Activated B cell treated with CpG ODN at 0.5 μM for 24 hours (primary cell): ENCODE measurements at places on chromosomes 3 and 15. TPM values are rescaled to one million over a fixed set of nuclear protein-coding genes. Genes with fewer than 3 reads are reported as not detected.

The AMT gene
- total RNA-seq: 7.0 and 7.3 TPM in 2 replicates

DNA sequence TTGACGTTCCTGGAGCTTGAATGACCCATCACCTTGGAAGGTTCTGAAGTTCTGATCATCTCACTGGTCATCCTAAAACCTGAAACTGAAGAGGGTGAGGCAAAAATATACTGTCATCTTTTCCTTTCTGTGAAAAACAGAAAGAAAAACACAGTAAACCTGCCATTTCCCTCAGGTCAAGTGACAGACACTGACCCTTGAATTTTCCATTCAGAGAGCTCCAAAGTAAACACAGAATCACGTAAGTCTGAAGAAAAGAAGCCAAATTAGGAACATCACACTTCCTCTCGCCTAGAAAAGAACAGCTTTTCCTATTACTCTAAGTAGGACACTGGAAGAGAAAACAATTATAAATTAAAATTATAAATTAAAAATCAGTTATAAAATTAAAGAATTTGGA lies 78.7 kb upstream of the TGFBR2 start:
- no peak for DNase-seq

- DNase-seq: no peak
These were observed 49.1 kb downstream of the SEMA6D start for GRCh38 chr15:47766406-47766805.

GRCh38 chr3:52144034-52144795 lies 10.0 kb downstream of the POC1A start:
- DNase-seq: peak; percentile 73

The TRH gene
- total RNA-seq: not detected in 2 replicates

GRCh38 chr3:43624619-43625305 lies 3.0 kb upstream of the ANO10 start:
- DNase-seq: no peak

DNA sequence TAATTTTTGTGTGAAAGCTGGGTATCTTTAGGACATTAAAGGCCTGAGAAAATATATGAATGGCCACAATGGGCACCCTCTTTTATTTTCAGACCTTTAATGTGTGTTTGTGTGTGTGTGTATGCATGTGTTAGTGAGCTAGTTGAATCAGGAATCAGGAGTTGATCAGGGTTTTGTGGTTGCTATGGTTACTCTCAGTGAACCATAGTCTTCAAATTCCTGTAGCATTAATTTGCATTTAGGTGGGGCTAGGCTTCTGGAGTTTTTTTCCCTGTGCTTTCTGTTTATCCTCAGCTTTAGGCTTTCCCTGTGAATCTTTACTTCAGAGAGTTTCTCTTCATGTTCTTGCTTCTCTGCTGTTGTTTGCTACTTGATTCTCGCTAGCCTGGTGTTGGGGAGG lies 122.0 kb upstream of the ONECUT1 start:
- DNase-seq: no peak

DNA sequence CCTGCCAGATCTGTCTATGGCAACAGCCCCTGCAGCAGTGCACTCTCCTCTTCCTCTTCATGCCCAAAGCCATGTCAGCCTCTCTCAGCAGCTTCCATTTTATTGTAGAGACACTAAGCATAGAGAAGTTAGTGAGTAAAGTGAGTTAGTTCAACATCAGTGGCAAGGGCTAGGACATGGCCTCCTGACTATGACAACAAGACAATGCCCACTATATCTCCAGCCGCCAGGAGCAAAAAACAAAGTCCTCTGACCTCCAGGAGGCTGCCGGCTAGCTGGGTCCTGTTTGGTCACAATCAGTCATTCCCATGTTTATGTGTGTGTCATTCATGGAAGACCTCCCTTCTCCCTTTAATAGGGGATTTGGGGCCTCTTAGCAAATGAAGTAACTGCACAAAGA lies 14.9 kb downstream of the NR1I2 start:
- DNase-seq: no peak

- DNase-seq: no peak
These were observed 13.0 kb downstream of the NKTR start for GRCh38 chr3:42613462-42613861.

- no peak for DNase-seq
These were observed 21.5 kb upstream of the FSTL1 start for GRCh38 chr3:120472121-120472844.

The CHRNA5 gene
- total RNA-seq: 1.3 TPM in 2 replicates

The SEMA3F gene
- total RNA-seq: 0.34 TPM in 1 of 2 replicates, not detected in the other

- DNase-seq: no peak
These were observed 98.2 kb downstream of the TMEM108 start for GRCh38 chr3:133136114-133137041.

- no peak for DNase-seq
These were observed 735 bp upstream of the SLC25A26 start for GRCh38 chr3:66220066-66220465.

The NPRL2 gene
- 23.6 and 26.4 TPM in 2 replicates for total RNA-seq

GRCh38 chr15:73320619-73321180 lies 48.1 kb downstream of the HCN4 start:
- no peak for DNase-seq

DNA sequence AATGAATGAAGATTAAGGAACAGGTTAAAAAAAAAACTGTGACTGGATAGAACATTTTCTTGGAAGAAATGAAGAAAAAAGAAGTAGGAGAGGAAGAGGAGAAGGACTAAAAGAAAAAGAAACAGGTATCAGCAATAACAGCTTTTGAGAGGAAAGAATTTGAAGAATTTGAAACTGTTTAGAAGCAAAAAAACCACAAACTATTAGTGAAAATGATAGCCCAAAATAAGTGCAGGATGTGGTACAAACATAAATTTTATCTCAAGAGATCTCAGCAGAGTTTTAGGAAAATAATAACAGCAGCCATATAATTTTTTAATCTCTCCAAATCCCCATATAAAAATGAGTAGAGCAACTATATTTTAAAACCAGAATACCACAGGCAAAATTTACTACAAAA lies 8.8 kb upstream of the A4GNT start:
- no peak for DNase-seq

The DHFR2 gene
- 4.3 and 5.0 TPM in 2 replicates for total RNA-seq

The C3orf70 gene
- not detected in 2 replicates for total RNA-seq

GRCh38 chr3:196175722-196176121 lies 35.5 kb downstream of the ZDHHC19 start:
- DNase-seq: no peak

DNA sequence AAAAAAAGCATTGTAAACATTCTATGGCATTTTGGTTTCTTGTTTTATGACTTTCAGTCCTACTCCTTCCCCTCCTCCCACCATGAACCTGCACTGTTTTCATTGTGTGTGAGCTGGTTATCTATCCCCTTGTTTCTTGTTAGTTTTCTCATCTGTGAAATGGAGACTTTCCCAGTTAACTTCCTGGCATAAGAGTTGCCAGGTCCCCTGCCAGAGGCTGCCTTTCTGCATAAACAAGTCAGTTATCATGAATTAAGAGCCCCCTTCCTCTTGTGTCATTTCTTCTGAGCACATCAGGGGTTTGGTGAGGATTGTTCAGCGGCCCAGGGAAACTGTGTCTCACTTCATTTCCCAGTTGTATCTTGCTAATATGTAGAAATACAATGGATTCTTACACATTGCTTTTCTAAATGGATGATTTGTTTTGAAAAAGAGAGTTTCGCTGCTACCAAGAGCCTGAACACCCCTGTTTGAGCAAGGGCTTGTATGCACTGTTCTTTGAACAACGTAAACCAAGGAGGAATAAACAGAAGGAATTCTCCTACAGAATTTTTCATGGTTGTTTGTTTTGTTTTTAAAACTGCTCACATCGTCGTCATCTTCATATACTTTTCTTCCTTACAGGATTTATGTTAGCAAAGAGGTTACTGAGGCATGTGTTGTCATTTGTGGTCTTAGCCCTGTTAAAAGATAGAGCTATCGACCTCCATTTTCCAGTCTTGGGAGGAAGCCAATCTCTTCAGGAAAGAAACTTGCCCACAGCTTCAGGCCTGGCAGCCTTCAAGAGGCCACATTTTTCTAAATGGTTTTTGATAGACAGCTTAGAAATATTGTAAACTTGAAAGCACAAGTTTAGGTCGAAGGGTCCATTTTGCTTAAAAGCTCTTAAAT lies 144.6 kb upstream of the IL12A start:
- DNase-seq: no peak

The CLEC3B gene
- not detected in 2 replicates for total RNA-seq

- no peak for DNase-seq
These were observed 7.5 kb downstream of the GOLGA6L2 start for GRCh38 chr15:23439513-23439912.

DNA sequence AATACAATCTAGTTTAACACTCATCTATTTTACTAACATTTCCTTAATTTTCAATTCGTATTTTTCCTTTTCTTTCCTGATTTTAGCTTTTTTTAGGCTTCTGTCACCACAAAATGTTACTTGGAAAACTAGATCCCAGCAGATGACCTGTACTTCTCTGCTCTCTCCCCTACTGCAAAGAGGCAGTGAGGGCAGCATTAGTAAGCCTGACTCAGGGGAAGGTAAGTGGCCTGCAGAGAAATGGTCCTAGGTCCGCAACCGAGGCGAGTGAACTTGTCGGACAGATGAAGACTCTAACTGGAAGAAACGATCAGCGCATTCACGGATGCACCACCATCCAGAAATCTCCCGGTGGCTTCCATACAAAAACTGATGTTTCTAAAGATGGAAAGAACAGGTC lies 20.4 kb downstream of the TMEM43 start:
- DNase-seq: no peak

GRCh38 chr15:80978685-80979329 lies 10.8 kb downstream of the MESD start:
- DNase-seq: no peak

The CRABP1 gene
- total RNA-seq: not detected in 2 replicates

DNA sequence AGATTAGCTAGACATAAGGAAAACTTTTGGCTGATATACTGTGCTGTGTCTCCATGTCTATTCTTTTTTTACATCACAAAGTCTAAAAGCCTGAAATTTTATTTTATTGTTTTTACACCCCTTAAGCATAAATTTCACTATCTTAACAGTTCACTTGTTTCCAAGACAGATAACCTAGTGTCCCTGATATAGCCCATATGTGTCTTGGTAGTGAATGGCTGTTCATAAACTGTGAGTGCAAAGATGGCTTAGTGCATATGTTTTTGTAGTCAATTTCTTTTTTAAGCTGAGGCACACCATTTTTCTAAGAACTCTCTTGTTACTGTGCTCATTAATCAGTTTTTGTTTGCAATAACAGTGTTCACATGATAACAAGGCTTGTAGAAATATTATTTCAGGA lies 381.1 kb downstream of the OXSM start:
- no peak for DNase-seq

The ZNF770 gene
- total RNA-seq: 46.8 TPM in 2 replicates

- DNase-seq: no peak
These were observed 11.7 kb upstream of the CP start for GRCh38 chr3:149233323-149233722.

The MB21D2 gene
- total RNA-seq: 0.09 and 0.15 TPM in 2 replicates

The NDUFB5 gene
- 63.5 and 67.3 TPM in 2 replicates for total RNA-seq

The CCR8 gene
- not detected in 2 replicates for total RNA-seq

- DNase-seq: peak; percentile 44
These were observed 589 bp downstream of the HERC1 start for GRCh38 chr15:63833021-63833696.

The KCNAB1 gene
- not detected in 2 replicates for total RNA-seq

- DNase-seq: no peak
These were observed 255.6 kb upstream of the SATB1 start for GRCh38 chr3:18680758-18681157.

- no peak for DNase-seq
These were observed 35.8 kb downstream of the QTRT2 start for GRCh38 chr3:114092151-114093015.

DNA sequence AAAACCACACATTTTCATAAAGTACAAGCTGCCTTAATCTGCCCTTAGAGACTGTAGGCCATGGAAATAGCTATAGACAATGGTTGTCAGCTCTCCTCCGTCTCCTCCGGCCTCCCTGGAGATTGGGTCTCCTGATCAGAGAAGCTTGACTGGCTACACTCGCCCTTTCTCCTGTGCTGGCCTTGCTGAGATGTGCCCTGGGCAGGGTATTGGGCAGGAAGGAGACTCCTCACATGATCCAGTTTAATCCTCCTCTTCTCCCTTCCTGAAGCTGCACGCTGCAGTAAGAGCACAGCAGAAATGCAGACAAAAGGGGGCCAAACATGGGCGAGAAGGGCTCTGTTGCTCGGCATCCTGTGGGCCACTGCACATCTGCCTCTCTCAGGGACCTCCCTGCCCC lies at the start of gene SLC24A5:
Gene SLC24A5 (plus strand): TSS at position 246 of the 400 bp plus-strand sequence. CDS start 55 bp downstream, at position 301.
- no peak for DNase-seq

GRCh38 chr3:122301063-122301462 lies 24.0 kb upstream of the CSTA start:
- no peak for DNase-seq

DNA sequence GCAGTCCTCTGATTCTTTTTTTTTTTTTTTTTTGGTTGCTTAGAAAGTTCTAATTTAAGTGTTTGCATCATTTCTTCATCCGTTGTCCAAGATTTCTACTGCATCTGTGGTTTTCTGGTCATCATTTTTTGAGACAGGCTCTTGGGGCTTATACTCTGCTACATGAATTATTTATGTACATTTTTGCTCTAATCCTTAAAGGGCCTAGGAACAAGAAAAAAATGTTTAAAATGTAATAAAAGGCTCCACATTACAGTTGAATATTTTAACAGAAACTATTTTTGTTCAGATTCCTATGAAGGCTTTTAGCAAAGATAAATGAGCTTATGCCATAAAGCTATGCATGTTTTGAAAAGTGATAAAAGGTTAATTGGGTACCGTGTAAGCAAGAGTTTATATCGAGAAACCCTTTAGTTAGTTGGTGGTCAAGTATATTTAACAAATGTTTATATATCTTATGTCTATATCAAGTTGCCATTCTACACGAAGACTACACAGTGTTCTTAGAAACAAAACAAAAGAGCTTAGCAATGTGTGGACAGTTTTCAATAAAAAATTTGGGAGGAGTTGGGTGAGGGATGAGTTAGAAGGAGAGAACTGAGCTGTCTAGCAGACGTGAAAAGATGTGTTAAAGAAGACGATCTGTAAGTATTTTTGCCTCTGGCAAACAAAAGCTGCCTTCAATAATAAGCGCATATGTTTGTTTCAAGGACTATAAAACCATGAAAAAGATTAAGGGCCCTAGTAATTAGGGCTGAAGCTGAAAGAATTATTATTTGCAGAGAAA lies 563.6 kb upstream of the NAALADL2 start:
- DNase-seq: no peak

DNA sequence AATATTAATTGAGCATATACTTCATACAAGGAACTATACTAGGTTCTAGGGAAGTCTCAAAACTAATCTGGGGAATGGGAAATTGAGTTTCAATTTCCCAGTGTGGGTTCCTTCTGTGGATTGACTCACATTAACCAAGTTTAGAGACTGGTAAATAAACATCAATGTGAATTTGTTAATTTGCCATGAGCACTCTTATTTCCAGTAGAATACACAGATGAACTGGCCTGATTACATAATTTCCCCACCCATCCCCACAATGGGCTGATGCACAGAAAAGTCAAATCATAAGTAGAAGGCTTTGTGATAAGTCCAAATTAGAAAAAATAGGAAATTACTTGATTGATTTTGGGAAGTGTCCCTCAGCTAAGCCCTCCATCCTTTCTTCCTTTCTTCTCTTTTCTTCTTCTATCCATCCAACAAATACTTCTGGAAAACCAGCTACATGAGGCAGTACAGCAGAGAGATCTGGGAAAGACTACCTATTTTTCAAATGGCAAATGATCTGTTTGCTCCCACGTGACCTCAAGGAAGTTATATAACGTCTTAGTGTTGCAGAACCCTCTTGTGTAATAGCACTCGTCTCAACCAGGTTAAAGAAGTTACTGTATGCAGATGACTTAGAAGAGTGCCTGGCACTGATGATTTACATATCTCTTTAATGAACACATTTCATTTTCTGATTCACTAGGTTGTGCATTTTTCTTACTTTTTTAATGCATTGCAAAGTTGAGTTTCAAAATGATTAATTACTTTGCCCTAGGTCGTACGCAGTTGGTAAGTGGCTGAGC lies 312.3 kb downstream of the SV2B start:
- no peak for DNase-seq

The EFHB gene
- 0.84 TPM in 1 of 2 replicates, not detected in the other for total RNA-seq
